ENCODE measurements at places on chromosomes 12 and 14.

DNA sequence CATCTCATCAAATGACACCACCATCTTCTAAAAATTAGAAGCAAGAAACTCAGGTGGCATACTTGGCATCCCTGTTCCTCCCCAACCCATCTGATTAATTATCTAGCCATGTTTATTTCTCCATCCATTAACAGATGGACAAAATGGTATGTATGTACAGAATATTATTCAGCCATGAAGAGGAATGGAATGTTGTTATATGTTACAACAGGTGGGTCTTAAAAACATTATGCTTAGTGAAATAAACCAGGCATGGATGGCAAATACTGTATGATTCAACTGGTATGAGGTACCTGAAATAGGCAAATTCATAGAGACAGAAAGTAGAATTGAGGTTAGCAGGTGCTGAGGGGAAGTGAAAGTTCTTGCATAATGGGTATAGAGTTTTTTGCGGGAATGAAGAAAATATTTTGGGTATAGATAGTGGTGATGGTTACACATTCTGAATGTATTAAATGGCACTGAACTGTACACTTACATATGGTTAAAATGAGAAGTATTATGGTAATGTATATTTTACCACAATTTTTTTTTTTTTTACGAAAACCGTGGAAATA, 17.5 kb downstream of the YY1 start:
- no peak for DNase-seq

DNA sequence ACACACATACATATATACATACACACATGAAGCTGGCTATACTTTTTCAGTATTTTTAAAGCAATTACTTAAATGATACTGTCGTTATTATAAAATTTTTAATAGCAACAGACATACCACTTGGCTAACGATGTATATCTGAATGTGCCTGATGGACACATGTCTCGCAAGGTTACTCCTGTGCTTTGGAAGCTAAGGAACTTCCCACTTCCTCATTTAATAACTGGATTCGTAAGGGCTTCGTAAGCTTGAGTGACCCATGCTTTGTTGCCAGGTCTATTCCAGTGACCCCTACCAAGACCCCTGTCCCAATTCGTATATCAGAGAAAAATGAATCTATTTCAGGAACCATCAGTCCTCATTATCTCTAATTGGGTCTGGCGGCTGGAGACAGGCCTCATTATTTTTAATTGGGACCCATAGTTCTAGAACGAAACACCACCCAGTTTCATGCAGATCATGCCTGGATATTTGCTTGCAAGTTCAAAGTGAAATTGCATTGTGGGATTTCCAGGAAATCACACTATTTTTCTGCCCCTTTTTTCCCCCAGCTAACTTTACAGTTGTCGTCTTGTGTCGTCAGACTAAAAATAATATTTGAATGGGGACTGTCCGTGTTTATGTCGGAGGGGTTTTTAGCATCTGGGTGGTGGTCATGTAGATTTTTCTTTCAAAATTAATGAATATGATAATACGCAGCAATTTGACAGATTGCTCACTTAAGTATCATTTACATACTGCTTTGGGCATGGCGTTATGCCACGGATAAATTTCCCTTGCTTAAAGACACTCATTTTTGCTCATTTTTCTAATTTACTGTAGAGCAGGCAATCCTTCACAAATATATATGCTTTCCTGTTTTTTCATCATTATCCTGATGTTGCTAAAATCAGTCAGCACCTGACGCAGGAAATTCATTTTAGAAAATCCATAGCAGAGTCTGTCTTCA, 17.1 kb upstream of the MYO1H start:
- DNase-seq, result no peak

GRCh38 chr12:74551291-74551690, 13.7 kb downstream of the ATXN7L3B start:
- DNase-seq, result no peak

DNA sequence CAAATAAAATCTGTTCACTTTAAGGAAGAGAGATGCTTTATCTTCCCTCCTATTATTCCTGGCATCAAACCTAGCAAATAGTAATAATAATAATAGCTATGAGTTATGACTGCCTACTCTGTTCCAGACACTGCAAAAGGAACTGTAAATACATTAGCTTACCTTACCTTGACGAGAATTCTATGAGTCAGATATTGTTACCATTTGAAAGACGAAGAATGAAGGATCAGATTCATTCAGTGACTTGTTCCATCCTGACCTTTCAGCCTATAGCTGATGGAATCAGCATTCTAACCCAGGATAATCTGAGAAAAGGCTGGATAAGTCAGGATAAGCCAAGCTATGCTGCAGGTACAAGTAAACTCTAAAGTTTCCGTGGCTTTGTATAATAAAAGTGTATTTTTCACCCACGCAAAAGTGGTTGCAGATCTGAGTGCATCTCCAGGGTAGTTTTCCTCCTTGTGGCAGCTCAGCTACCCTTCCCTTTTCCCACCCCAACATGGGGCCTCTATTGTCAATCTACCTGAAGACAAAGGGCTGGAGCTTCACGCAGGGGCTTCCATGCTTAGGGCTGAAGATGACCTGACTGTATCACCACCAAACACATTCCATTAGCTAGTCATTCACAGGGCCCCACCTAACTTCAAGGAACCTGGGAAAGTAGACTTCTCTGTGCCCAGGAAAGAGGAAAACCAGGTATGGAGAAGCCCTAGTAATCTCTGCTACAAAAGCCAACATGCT, 57.2 kb upstream of the CCND2 start:
- no peak for DNase-seq

GRCh38 chr14:104634886-104635570, 30.5 kb upstream of the TMEM179 start:
- no peak for DNase-seq

DNA sequence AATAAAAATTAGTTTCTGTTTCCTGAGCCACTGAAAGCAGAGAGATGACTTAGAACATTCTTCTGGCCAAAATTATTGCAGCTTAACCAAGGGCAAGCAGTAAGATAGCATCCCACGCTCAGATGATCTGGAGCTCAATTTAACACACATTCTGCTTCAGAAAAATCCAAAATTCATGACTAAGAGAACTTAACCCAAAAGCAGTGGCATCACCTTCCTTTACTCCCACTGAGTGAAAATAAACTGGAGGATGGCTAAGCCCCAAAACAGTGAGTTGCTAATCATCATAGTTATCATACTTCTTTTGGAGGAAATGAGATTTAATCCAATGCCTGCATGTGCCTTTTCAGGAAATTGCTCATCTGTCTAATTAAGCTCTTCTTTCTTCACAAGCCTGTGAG, 195.4 kb downstream of the DUSP6 start:
- peak; percentile 90 for DNase-seq

DNA sequence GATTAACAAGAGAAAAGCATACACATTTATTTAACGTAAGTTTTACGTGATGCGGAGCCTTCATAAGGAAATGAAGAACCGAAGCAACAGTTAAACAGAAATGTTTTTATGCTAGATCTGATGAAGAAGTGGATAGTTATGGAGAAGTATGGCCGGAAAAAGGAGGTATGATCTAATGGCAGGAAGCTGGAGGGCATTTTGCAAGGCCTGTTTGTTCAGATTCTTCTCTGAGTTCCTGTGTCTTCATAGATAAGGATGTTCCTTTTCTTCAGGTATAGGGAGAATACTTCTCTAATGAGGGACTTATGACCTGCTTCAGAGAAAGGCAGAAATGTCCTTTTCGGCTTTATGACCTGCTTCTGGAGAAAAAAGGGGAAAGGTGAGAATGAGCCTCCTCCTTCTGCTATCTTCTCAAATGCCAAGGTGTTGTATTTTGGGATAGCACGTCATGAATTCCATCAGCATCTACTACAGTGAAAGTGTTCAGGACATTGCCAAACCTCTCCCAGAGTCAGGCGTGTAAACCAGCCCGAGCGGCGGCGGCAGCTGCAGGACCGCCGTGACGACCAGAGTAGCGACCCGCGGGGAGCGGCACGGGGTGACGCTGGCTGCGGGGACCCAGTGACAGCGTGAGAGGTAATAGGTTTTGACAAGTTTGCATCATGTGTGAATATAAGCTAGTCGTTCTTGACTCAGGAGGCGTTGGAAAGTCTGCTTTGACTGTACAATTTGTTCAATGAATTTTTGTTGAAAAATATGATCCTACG, 33.7 kb upstream of the SGPP1 start:
- no peak for DNase-seq

GRCh38 chr12:128637642-128638606, 185.8 kb downstream of the SLC15A4 start:
- DNase-seq, result no peak

DNA sequence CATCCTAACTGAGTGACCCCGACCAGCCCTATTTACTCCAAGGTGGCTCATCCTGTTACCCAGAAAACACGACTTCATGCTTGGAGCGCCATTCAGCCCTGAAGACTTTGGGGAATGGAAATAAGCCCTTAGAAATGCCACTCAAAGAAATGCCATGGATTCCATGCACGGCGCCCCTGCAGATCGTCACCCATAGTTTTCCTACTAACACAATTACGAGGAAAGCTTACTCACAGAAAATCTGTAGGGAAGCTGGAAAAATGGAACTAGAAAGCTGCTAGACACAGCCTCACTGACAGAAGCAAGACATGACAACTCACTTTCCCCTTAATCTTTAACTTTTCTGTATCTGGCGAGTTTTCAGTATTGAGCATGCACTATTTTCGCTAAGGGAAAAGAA, 19.5 kb downstream of the NUAK1 start:
- DNase-seq, result no peak

DNA sequence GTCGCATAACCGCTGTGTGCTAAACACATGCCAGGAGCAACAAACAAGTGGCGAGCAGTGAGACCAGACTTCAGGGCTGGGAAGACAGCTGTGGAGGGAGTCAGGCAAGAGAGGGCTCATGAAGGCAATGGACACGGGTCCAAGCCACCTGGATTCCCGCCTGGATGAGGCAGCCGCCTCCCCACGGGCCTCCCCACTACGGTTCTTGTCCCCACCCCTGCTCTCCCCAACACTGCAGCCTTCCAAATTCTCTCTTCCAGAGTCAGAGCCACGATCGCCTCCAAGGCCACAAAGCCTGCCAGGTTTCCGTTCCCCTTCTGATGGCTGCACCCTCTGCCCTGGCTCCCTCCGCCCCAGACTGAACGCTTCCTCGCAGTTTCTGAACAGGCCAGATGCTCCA, 36.1 kb upstream of the PIWIL1 start:
- DNase-seq, result no peak

GRCh38 chr14:23915559-23915958, 38.0 kb upstream of the DHRS4 start:
- DNase-seq, result no peak

DNA sequence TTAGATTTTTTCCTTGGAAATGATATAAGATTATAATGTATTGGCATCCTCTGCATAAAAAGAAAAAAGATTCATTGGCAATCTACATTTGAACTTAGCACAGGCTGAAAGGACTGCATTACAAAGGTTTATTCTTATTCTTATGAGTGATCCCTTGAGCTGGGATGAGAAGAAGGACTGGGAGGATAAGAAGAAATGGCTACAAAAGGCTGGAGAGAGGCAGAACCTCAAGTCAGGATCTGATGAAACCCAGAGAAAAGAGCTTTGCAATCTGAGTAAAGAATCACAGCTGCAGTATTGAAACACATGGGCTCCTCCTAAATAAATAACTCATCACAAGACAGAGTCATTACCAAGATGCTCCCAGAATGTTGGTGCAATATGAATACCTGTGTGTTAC, 1635.4 kb upstream of the FLRT2 start:
- no peak for DNase-seq

- DNase-seq, result peak; percentile 85
Observed at GRCh38 chr12:13205809-13206559, 9.5 kb downstream of the EMP1 start.

- DNase-seq, result no peak
Observed at GRCh38 chr12:110035534-110036104, 12.7 kb downstream of the C12orf76 start.

DNA sequence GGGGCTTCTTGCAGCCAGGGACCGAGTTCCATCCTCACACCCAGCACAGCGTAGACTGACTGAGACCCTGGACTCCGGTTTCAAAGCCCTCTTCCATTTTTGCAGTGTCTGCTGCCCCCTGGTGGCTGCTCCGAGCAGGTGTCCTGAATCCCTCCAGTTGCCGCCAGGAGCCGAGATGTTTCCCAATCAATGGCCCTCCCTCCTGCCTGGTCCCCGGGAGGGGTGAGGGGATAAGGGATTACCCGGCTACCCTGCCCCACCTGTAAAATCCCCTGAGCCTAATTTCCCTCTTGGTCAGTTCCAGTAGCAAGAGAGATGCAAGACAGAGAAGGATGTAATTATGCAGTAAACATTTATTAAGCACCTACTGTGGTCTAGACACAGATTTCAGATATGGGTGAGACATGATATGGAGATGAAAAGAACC, 55.0 kb downstream of the PHETA1 start:
- DNase-seq, result peak; percentile 86

- no peak for DNase-seq
Observed at GRCh38 chr12:11630046-11630706, 19.3 kb upstream of the ETV6 start.

DNA sequence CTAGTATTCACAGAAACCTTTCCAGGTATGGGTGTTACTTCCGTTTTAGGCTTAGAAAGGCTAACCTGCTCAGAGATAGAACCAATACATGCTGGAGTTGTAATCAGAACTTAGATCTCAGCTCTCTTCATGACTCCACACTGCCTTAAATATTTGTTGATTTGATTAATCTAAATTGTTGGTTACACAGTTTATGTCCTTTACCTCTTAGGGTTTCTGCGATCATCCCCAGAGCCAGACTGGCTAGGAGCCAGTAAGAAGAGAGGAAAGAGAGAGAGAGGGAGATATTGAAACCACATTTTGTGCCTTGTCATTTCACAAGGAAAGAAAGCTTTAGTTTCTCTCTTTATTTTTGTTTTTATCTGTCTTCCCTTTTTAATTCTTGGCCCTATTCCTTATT, 16.8 kb upstream of the MGP start:
- no peak for DNase-seq

- DNase-seq, result no peak
Observed at GRCh38 chr14:54550514-54550913, 16.4 kb upstream of the SAMD4A start.

DNA sequence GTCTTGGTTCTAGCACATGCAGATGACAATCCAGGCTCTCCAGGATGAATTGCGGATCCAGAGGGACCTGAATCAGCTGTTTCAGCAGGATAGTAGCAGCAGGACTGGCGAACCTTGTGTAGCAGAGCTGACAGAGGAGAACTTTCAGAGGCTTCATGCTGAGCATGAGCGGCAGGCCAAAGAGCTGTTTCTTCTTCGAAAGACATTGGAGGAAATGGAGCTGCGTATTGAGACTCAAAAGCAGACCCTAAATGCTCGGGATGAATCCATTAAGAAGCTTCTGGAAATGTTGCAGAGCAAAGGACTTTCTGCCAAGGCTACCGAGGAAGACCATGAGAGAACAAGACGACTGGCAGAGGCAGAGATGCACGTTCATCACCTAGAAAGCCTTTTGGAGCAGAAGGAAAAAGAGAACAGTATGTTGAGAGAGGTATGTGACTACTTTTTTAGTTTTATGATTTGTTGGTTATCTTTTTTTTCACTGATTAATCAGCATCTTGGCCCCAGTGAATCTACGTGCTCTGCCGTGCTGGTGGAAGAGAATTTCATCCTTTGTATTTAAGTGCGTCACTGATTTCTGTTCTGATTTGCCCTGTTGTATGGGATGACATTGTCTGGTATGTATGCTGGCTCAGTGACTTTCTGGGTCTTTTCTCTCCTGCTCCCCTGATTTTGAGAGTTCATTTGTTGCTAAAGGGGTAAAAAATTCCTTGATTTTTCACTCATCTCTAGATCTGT, 92.3 kb downstream of the ERC1 start:
- no peak for DNase-seq
